Tongue (tissue), 3 donors: ENCODE measurements at places on chromosomes 7 and 10. TPM values are rescaled to one million over a fixed set of nuclear protein-coding genes. Genes with fewer than 3 reads are reported as not detected.

- no peak for DNase-seq
Observed at GRCh38 chr10:55320187-55320700, 519.2 kb upstream of the PCDH15 start.

GRCh38 chr10:51425431-51425830 is 274.0 kb downstream of the CSTF2T start:
- DNase-seq, result peak; percentile 55

DNA sequence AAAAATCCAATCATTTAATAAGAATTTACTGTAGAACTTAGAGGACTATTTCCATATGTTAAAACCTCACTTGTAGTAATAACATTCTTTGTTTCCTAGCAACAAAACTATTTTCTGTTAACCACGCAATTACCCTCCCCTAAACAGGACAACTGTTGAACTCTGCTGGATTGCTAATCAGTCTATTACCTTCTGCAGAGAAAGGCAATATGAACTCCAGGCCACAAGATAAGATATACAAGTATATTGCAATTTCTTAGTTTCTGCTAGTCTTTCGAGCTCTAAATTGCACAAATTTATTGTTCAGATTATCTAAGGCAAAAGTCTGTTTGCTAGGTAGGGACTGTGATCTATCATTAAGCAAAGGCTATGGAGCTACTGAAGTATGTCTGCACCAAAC is 920.1 kb upstream of the LRRN3 start:
- DNase-seq, result peak; percentile 4

SLC39A12 gene
- not detected for total RNA-seq

- DNase-seq, result peak; percentile 25
Observed at GRCh38 chr10:83212632-83213334, 926.5 kb upstream of the GHITM start.

DNA sequence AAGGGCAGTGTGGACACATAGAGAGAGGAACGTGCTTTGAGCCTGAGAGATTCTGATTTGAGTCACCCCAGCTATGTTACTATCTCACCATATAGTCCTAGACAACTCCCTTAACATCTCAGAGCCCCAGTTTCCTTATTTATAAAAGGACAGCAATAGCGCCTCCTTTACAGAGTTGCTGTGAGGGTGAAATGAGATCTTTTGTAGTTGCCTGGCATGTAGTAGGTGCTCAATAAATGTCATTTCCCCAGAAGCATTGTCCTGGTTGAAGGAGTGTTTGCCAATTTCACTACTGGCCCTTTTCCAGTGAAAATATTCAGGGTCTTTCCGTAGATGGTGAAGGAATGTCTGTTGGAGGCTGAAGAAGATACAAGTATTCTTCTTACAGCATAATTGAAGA is 51.3 kb upstream of the FAM180A start:
- no peak for DNase-seq

MUC12 gene
- not detected for total RNA-seq

DNA sequence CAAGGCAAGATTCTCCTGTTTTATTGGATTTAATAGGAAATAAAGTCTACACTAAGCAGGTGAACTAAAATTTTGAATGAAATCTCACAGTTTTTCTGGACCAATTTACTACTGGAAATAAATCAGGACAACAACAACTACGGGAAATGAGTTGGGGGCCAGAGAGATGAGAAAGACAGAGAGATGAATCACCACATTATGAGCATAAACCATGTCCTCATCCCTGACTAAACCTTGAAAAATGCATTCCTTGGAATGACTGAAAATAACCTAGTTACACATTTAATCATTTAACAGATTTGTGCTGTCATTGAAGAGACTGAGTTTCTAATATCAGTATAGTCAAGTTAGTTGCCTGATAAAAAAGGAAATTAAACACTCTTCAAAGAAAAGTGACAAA is 608.4 kb upstream of the KCND2 start:
- no peak for DNase-seq

DNA sequence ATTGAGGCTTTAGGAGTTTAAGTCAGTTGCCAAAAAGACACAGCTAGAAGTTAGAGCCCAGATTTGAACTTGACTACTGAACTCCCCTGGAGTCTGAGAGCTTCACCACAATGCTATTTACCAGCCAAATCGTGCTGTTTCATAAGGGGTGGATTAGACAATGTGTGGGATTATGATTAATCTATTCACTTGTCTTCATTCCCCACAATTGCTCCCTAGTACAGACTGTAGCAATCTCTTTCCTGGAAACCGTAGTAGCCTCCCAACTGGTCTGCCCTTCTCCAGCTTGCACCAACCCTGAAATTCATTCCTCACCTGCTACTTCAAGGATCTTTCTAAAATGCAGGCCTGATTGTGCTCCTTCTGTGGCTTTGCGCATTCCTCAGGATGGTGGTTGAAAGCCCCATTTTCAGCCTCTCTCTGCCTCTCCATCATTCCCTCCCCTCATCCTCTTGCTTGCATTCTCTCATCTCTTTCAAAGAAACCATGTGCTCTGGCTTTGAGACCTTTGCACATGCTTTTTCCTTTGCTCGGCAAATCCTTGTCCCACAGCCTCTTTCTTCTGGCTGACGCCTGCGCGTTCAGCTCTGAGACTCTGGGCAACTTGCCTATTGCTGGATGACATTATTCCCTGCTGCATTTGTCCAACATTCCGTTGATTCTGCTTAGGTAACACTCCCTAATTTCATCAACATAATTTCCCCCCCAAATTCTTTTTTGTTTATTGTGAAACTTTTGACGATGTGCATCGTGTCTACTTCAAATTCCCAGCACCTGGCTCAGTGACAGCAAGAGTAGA is 145.1 kb downstream of the ADRA2A start:
- peak; percentile 4 for DNase-seq

SPDYE17 gene
- total RNA-seq, result not detected

TRIM50 gene
- total RNA-seq, result 0.31 TPM
